ENCODE measurements at places on chromosomes 2 and 18.

DNA sequence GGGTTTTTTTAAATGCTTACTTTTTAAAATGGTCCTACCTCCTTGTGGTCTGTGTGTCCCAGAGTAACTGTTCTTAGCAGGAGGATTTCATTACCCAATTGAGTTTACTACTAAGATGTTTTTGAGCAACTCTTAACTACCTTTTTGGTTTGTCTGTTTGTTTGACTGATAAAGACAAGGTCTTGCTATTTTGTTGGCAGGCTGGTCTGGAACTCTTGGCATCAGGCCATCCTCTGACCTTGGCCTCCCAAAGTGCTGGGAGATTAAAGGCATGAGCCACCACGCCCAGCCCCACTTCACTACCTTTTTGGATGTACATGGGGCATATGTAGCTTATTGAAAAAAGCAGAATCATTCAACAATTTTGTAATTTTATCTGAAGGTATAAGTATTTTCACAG lies 14.9 kb downstream of the MRPS9 start:
- H3K4me1 ChIP-seq = no peaks in the 10 kb centered on the region
- peaks cover 29% of the 10 kb centered on the region for H3K36me3 ChIP-seq
- no peaks in the 10 kb centered on the region for H3K27me3 ChIP-seq
- no peak overlapping the region for H3K4me3 ChIP-seq
- H3K27ac ChIP-seq = no peak overlapping the region

- H3K4me1 ChIP-seq = peaks cover 3% of the 10 kb centered on the region
- DNase-seq = no peak
- H3K27ac ChIP-seq = no peak overlapping the region
- H3K4me3 ChIP-seq = no peak overlapping the region
These were observed 66.2 kb downstream of the SP3 start for GRCh38 chr2:173898996-173899395.

DNA sequence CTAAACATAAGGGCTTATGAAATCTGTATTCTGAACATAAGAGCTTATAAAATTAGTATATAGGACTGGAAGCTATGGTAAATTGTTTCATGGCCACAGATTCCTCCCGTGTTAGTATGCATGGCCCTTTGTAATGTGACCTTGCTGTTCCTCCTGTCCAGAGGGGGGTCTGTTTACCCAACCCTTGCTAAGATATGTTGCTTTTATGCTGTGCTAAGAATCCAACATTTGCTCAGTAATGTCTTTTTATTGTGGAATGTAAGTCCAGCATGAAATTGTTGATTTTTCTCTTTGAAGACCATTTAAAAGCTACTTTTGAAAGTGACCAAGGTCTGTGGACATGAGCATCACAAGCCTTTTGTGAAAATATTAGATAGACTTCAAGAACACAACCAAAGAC lies 485.4 kb downstream of the PARD3B start:
- peaks cover 53% of the 10 kb centered on the region for H3K4me1 ChIP-seq
- H3K4me3 ChIP-seq = no peak overlapping the region
- no peaks in the 10 kb centered on the region for H3K27me3 ChIP-seq
- peaks cover 29% of the 10 kb centered on the region for H3K36me3 ChIP-seq
- no peak for DNase-seq
- H3K27ac ChIP-seq = no peak overlapping the region

DNA sequence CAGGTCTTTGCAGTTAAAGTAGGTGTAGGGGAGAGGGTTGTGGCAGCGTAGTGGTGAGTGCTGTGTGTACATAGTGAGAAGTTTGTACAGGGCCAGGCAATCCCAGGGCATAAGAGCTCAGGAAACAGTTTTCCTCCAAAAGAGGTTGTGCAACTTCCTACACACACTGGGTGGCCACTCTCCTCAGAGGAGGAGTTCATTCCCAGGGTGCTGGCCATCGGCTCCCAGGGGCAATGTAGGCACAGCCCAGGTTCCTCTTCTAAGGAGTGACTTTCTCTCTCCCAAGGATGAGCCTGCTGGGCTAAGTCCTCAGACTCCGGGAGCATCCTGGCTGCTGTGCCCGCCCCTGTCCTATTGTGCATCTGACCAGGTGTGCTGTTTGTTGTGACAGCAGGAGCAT lies 3.0 kb downstream of the ACOXL start:
- H3K4me1 ChIP-seq = peaks cover 13% of the 10 kb centered on the region
- DNase-seq = no peak
- H3K27me3 ChIP-seq = peaks cover 91% of the 10 kb centered on the region
- peaks cover 1% of the 10 kb centered on the region for H3K36me3 ChIP-seq
- no peak overlapping the region for H3K4me3 ChIP-seq

DNA sequence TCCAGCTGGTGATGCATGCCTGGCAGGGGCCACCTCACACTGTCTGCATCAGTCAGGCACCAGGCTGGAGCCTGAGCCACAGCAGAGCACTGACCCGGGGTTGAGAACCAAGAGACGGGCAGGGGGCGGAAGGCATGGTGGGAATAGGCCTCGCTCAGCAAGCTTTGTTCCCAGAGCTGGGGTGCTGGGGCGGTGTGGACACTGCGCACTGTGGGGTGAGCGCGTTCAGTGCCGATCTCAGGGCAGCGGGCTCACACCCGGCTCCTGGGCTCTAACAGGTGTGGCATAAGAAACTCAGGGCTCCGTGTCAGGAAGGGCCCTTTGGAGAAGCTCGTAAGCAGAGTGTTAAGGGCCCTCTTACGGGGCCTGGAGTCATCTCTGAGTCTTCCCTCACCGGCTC lies 15.7 kb downstream of the SH3RF3 start:
- no peak for DNase-seq
- H3K36me3 ChIP-seq = no peaks in the 10 kb centered on the region
- H3K27ac ChIP-seq = peak overlapping the region; percentile 83
- H3K27me3 ChIP-seq = peaks cover 67% of the 10 kb centered on the region
- no peak overlapping the region for H3K4me3 ChIP-seq

GRCh38 chr2:207086136-207086535 lies 79.6 kb downstream of the KLF7 start:
- H3K27me3 ChIP-seq = no peaks in the 10 kb centered on the region
- no peak for DNase-seq
- H3K4me1 ChIP-seq = peaks cover 36% of the 10 kb centered on the region
- H3K4me3 ChIP-seq = no peak overlapping the region

- no peaks in the 10 kb centered on the region for H3K4me1 ChIP-seq
- H3K27ac ChIP-seq = no peak overlapping the region
- DNase-seq = no peak
- no peak overlapping the region for H3K4me3 ChIP-seq
- H3K36me3 ChIP-seq = no peaks in the 10 kb centered on the region
These were observed 43.5 kb downstream of the ASAP2 start for GRCh38 chr2:9250091-9250490.

GRCh38 chr18:76722224-76723061 lies 99.9 kb upstream of the ZNF236 start:
- H3K4me3 ChIP-seq = no peak overlapping the region
- DNase-seq = no peak
- H3K27ac ChIP-seq = peak overlapping the region; percentile 93
- H3K27me3 ChIP-seq = peaks cover 26% of the 10 kb centered on the region
- peaks cover 6% of the 10 kb centered on the region for H3K36me3 ChIP-seq
- H3K4me1 ChIP-seq = peaks cover 60% of the 10 kb centered on the region

- H3K4me3 ChIP-seq = no peak overlapping the region
- no peaks in the 10 kb centered on the region for H3K36me3 ChIP-seq
- no peak for DNase-seq
- no peaks in the 10 kb centered on the region for H3K27me3 ChIP-seq
- H3K27ac ChIP-seq = no peak overlapping the region
These were observed 23.2 kb upstream of the TTN start for GRCh38 chr2:178830451-178830850.

DNA sequence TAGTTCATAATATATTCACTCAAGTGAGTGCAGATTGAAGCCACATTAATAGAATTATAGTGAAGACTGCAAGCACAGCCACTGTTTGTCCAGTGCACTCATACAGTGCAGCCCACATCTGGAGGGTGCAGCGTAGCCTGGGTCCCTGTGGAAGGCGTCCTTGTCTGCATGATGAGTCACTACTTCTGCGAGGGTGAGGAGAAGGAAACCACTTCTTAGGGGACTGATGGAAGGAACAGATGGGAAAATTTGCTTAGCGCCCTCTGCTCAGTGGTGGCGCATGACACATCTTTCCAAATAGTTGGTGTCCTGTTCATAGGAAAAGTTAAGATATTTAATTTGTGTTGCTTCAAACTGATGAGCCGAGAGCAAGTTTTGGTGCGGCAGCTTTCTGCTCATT lies 330.4 kb upstream of the SMIM21 start:
- H3K36me3 ChIP-seq = no peaks in the 10 kb centered on the region
- no peak for DNase-seq
- no peak overlapping the region for H3K27ac ChIP-seq
- H3K27me3 ChIP-seq = peaks cover 6% of the 10 kb centered on the region

- H3K4me3 ChIP-seq = no peak overlapping the region
- H3K36me3 ChIP-seq = peaks cover 13% of the 10 kb centered on the region
- H3K4me1 ChIP-seq = peaks cover 41% of the 10 kb centered on the region
- no peaks in the 10 kb centered on the region for H3K27me3 ChIP-seq
These were observed 185.7 kb downstream of the FAM210A start for GRCh38 chr18:13540477-13541182.

- H3K4me3 ChIP-seq = no peak overlapping the region
- DNase-seq = no peak
- H3K4me1 ChIP-seq = no peaks in the 10 kb centered on the region
- H3K27ac ChIP-seq = no peak overlapping the region
- no peaks in the 10 kb centered on the region for H3K36me3 ChIP-seq
These were observed 127.2 kb upstream of the SP5 start for GRCh38 chr2:170587922-170588321.

GRCh38 chr2:75076088-75076487 lies 117.6 kb downstream of the POLE4 start:
- no peak overlapping the region for H3K4me3 ChIP-seq
- no peaks in the 10 kb centered on the region for H3K27me3 ChIP-seq
- H3K4me1 ChIP-seq = no peaks in the 10 kb centered on the region

DNA sequence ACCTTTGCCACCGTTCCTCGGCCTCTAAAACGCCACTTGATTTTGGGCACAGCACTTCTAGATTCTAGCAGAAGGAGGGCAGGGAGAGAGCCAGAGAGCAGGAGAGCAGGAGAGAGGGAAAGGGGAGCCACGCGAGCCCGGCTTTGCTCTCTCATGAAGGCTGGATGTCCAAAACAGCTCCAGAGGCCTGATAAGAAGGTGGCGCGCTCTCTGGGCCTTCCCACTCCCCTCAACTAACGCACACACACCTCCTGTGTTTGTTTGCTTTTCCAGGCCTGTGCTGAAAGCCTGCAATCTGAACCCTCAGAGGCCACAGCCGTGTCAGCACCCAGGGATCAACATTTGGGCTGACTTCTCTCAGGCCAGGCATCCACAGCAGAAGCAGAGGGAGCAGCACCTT lies 184.8 kb upstream of the SOX11 start:
- H3K4me3 ChIP-seq = no peak overlapping the region
- H3K4me1 ChIP-seq = no peaks in the 10 kb centered on the region
- no peaks in the 10 kb centered on the region for H3K36me3 ChIP-seq
- H3K27me3 ChIP-seq = no peaks in the 10 kb centered on the region

DNA sequence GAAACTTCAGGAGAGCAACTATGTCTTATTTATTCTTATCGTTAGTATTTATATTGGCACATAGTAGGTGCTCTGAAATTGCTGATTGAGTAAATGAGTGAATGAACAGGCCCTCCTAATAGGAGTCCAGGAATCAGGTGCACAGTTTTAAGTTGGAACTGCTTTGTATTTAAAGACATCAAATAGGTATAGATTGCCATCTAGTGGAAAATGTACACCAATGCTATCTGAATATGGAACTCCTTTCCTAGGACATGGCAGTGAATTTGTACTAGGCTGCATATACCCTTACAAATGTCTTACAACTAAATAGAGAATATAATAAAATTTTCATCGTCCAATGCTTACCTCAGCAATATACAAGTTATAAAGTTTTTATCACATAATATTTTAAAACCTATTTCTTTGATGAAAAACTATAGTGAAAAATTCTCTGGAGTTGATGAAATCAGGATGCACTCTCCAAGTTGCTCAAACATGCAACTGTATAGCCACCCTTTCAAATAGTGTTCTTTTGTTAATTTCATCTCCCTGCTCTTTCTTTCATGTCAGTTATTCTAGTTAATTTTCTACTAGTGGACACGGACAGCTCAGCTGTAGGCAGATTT lies 318.9 kb upstream of the SYT4 start:
- H3K27ac ChIP-seq = no peak overlapping the region
- H3K4me1 ChIP-seq = no peaks in the 10 kb centered on the region
- DNase-seq = no peak
- H3K27me3 ChIP-seq = no peaks in the 10 kb centered on the region

DNA sequence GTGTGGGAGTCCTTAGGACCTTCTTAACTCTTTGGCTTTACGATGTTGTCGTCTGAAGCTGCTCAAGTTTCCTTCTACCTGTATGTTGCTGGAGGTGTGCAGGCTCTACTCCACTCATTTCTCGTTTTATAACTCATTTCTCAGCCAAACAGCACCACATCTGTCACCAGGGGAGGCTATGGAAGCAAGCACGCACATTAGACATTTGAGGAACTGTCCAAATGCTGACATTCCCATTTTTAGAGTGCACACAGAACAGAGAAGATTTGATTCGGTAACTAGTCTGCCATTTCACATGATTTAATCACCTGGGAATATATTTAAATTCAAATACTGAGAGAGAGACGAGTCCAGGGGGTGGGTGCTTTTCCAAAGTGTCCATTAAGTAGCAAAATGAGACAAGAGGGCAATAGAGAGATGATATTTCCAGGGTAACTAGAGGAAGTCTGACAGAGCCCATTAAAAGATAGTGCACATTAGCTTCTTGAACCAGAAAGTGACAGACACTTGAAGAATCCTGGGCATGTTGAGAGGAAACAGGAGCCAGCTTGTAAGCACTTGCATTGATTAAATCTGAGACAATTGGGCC lies 793.3 kb downstream of the TDRD15 start:
- H3K4me1 ChIP-seq = no peaks in the 10 kb centered on the region
- H3K4me3 ChIP-seq = no peak overlapping the region
- no peak overlapping the region for H3K27ac ChIP-seq
- no peak for DNase-seq
- no peaks in the 10 kb centered on the region for H3K36me3 ChIP-seq

DNA sequence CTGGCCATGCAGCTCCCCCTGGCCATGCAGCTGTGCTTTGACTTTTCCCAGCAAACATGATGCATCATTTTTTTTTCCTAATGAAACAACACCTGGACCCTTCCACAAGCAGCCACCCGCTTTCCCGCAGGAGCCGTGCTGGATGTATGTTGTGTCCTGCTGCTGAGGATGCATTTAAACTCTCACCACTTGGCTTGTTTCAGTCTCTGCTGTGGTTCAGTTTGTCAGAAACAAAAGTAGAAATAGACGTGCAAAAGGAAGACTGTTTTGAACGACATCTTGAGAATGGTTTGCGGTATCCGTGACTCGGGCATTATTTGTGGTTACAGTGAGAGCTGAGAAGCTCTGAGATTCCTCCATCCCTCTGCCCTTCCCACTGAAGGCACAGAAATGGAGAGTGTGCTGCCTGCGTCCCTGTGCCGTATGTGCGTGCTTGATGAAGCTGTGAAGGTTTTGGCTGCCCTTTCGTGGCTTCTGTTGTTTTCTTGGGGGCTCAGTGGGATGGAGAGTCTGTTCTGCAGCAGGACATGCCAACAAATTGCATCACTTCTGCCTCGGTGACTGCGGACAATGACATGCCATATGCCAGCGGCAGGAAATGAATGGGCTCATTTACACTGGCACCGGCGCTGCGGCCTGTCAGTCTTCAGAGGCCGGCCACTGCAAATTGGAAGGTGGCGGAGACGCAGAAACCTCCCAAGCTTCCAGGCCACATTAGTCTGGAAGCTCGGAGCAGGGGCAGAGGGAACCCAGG lies 417.7 kb upstream of the SALL3 start:
- no peaks in the 10 kb centered on the region for H3K4me1 ChIP-seq
- no peaks in the 10 kb centered on the region for H3K27me3 ChIP-seq
- H3K27ac ChIP-seq = no peak overlapping the region
- no peaks in the 10 kb centered on the region for H3K36me3 ChIP-seq

Data from activated naive CD4-positive, alpha-beta T cell treated with anti-CD3 and anti-CD28 coated beads, Interleukin-2, amount 10 ng/mL, durations not matched to agents 7 days and 5 days (primary cell).